Sciatic nerve (tissue), 2 donors: ENCODE measurements at places on chromosomes 5 and 9. TPM values are rescaled to one million over a fixed set of nuclear protein-coding genes. Genes with fewer than 3 reads are reported as not detected.
A peak's percentile ranks its signal among the peaks of the same experiment; 100 is the strongest.

Gene TTC1
- 47.2 TPM for total RNA-seq

Gene ANKRD34B
- total RNA-seq, result not detected

Gene PCDHA11
- total RNA-seq, result 1.4 TPM

Gene CLIC3
- total RNA-seq, result 11.3 TPM

Gene RMRP
- 12,220 TPM for total RNA-seq

Gene VAV2
- total RNA-seq, result 20.5 TPM

Gene RORB
- 2.5 TPM for total RNA-seq

Gene DOCK8
- 31.4 TPM for total RNA-seq

Gene NKD2
- 0.89 TPM for total RNA-seq

- no peak for DNase-seq
Observed at GRCh38 chr5:138793575-138793974, 40.4 kb downstream of the CTNNA1 start.

DNA sequence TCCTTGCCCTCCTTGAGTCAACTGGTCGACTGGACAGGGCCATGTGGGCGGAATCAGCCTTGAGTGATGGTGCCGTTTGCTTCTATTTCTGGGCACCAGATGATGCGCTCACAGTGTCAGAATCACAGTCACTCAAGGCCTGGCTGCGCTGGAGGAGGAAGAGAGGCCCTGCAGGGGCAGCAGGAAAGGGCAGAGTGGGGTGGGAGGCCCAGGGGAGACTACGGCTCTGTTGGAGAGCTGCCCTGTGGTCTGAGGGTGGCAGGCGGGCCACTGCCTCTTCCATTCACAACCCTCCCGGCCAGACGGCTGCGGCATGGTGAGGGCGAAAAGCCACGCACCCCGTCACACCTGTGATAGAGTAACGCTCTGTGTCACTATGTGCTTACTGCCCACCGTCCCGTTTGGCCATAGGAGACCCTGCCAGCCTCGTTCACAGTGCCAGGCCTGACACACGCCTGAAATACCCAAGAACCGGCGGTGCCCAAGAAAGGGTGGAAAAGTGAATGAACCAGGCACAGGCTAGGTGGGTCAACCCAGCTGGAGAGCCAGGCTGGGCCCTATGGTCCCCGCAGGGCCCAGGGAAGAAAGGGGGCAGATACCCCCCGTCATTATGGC lies 9.9 kb downstream of the PLPP7 start:
- no peak for DNase-seq

DNA sequence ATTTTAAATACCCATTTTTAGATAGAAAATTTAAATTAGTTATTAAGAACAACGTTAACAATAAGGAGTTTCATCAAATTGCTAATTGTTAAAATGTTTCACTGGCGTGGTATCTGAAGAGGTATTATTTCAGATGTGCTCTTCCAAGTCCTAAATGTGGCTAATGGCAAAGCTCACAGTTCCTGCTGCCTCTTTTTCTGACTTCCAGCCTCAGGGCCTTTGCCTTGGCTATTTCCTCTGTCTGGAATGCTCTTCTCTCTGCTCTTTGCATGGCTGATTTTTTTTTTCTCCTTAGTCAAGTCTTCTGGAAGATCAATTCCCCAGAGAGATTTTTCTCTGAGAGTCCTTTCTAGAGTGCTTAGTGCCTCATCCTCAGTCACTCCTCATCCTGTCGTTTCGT lies 9.6 kb upstream of the SSBP2 start:
- DNase-seq, result no peak

- DNase-seq, result no peak
Observed at GRCh38 chr9:96245399-96245798, 56.6 kb downstream of the HSD17B3 start.

- no peak for DNase-seq
Observed at GRCh38 chr5:154166901-154167791, 23.4 kb upstream of the GALNT10 start.

DNA sequence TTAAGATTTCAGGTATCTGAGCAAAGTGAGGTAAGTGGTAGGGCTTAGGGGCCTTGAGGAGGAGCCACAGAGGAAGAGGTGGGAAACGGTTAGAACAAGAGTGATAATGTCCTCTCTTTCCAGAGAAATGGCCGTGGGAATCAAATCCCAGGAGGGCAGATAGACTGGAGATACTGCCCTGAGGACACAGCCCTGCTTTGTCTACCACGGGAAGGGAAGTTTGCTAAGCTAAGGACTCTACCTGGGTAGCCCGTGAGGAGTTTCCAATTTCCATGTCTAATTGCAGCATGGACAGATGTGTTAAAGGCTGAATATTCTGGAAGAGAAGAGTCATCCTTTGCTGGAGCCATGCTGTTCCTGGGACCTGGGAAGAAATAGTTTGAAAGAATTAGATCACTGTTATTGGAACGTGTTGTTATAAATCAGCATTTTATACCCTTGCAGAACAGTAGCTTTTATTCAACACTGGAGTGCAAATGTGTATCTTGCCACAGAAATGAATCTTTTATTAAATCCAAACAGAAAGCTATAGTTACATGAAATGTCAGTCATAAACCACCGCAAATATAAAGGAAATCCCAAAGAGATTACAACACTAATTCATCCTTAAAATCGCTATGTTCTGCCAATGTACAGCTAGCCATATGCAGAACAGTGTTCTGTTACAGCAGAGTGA lies 133.2 kb upstream of the LHFPL2 start:
- no peak for DNase-seq

DNA sequence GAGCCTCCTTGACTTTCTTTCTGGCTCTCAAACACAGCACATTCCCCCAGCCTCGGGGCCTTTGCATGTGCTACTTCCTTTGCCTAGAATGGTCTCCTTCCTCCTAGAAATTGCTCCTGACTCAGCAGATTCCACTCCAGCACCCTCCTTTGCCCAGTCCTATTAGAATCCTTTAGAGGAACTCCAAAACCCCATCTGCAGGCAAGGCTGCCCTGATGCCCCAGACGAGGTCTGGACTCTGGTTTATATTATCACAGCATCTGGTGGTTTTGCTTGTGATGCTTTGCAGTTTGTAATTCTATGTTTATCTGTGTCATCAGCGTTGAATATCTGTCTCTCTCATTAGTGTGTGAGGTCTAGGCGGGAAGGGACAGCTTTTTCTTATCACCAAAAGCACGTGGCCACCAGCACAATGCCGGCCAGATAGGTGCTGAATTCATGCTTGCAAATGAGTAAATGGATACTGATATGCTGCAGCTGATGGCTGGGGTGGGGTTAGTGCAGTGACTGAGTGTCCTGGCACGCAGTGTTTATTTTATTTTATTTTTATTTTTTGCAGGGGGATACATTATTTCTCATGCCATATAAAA lies 30.0 kb upstream of the ANKH start:
- no peak for DNase-seq

DNA sequence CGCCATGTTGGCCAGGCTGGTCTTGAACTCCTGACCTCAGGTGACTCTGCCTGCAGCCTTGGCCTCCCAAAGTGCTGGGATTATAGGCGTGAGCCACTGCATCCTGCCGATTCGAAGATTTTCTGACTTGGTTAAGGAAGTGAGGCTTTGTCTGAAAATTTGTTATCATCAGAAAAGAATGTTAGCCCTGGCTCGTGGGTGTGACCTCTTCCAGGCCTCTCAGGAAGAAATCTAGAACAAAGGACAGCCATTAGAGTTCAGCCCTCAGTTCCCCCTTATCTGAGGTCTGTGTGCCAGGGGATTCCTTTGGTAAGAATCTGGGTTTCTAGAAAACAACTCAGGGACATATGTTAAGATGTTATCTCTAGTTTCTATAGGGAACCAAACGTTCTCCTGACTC lies 6.2 kb downstream of the OR2S2 start:
- no peak for DNase-seq

DNA sequence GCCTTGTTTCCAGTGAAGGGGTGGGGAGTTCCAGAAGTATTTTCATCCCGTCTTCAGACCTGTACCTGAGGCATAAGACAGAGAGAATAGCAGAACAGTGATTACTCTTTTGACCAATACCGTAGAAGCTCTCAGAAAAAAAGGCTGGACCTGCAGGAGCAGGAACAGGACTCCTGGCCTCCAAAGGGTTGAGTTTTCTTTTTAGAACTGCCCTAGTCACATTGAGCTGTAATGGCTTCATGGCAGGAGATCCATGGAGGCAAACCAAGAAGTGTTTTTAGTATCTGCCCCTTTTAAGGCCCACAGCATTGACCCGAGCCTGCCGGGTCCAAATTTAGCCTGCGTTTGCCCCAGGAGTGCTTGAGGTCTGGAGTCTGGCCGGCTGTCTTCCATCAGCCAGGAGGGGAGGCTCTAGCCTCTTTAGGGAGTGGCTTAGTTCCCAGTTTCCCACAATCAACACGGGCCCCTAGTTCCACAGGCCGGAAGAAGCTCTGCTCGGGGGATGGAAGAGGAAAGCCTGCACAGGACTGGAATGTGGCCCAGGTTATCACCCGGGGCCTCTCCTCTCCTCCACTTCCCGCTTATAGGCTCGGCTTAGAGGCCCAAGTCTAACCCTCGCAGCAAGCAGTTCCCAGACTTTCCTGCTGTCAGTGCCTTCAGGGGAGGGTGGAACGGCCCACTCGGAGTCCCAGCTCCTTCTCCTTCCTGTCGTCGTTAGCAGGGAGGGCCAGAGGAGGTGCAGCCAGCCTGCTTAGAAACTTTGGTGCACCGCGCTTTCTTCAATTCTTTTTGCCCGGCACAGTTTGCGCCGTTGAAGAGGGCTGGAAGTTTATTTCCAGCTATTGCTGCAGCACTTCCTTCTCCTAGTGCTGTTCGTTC lies 80.7 kb downstream of the C9orf152 start:
- DNase-seq, result peak; percentile 83

DNA sequence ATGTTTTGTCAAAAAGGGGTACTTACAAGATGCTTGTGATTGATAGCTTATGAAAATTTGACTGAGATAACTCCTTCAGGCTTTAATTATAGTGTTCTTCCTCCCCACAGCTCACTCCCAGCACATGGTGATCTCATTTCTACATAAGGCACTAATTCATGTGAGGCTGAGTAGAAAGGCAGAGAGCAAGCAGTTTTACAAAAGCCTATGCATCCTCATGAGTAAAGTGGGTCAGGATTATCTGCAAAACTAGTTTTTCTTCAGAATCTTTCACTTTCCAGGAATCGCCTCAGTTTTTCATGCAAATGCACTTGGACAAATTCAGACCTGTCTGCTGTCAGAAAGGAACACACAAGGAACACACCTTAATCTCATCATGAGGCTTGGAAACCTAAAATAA lies 92.1 kb upstream of the FBN2 start:
- DNase-seq, result no peak

DNA sequence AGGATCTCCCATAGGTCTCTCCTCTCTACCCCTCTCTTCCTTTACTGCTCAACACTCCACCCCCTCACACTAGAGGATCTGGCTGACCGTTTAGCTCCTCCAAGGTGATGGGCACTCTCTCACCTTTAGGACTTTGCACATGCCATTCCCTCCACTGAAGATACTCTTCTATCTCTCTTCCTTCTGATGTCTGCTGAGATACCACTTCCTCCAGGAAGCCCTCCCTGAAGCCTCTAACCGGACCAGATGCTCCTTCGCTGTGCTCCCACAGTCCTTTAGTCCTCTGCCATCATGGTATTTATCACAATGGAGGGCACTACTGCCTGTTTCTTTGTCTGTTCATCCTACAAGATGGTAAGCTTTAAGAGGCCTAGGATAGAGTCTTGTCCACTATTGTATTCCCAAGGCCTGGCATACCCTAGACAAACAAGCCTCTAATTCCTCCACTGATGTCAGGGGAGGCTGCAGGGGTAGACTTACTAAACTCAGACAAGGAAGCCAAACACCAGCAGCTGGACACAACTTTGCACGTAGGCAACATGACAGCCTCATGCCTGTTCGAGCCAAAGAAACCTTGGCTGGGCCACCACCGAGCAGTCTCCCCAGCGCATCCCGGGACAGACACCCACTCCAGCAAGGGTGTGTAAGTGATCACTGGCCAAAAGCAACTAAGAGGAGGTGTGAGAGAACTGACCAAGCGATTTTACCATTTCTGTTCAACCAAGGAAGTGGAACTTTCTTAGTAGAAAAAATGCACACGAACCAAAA lies 20.2 kb downstream of the ORM2 start:
- DNase-seq, result no peak

DNA sequence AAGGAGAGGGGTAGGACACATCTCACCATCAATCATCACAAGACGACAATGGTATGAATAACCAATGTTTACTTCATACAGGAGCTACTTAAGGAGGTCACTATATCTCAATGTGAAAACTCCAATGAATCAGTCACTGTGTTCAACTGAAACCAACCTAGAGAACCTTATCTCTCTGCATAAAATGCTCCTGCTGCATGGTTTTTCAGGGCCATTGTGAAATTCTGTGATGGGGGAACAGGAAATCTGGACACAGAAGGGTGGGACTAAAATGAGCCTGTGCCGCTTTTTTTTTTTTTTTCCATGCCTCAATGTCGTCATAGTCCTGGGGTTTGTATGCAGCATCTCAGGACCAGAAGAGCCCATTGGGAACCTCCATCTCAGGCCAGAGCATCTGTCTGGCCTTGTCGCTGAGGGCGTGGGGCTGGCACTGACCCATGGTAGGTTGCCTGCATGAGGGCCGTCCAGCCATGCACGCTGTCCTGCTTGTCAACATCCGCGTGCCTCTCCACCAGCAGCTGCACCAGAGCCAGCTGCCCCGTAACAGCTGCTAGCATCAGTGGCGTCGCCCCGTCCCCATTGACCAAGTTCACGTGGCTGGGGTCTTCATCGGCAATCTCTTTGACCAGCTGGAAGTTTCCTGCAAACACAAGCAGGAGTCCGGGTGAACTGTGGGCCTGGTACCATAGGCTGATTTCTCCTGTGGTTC lies 12.7 kb downstream of the ANKS6 start:
- no peak for DNase-seq

- no peak for DNase-seq
Observed at GRCh38 chr9:35306283-35306682, 144.5 kb downstream of the UNC13B start.

GRCh38 chr9:81530310-81530810 lies 159.0 kb downstream of the TLE1 start:
- no peak for DNase-seq

- no peak for DNase-seq
Observed at GRCh38 chr5:42858031-42858643, 46.4 kb upstream of the SELENOP start.

DNA sequence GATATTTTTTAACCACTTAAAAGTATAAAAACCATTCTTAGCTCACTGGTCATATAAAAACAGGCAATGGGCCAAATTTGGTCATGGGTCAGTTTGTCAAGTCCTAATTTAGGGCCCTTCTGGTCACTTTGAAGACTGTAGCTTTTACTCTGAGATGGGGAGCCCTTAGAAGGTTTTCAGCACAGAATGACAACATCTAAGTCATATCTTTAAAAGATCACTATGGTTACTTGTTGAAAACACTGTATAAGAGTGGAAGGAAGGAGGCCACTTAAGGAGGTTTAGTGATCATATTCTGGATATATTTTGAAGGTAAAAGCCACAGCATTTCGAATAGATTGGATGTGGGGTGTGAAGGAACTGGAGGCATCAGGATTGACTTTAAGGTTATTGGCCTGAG lies 76.7 kb downstream of the STRBP start:
- DNase-seq, result no peak

- DNase-seq, result no peak
Observed at GRCh38 chr5:157459715-157460599, at the start of gene NIPAL4. TSS of gene NIPAL4 (plus strand) at chr5:157460213. CDS start at chr5:157460321, 108 bp downstream.

GRCh38 chr5:37424441-37424840 lies 45.3 kb downstream of the WDR70 start:
- DNase-seq, result no peak

- no peak for DNase-seq
Observed at GRCh38 chr9:87876708-87877107, 6.0 kb upstream of the SPATA31E1 start.
